Fibroblast of the aortic adventitia (primary cell): ENCODE measurements at places on chromosomes 5 and 9. TPM values are rescaled to one million over a fixed set of nuclear protein-coding genes. Genes with fewer than 3 reads are reported as not detected.

GRCh38 chr9:37163299-37163698 lies 42.9 kb downstream of the ZCCHC7 start:
- DNase-seq: no peak

GRCh38 chr5:174910245-174910737 lies 185.9 kb downstream of the MSX2 start:
- peak; percentile 21 for DNase-seq

The INSL4 gene
- total RNA-seq: not detected in 2 replicates

The PTGES gene
- total RNA-seq: 6.9 and 30.9 TPM in 2 replicates

The PRLR gene
- 0.63 and 1.6 TPM in 2 replicates for total RNA-seq

GRCh38 chr5:173468821-173469251 lies 140.6 kb upstream of the STC2 start:
- DNase-seq: peak; percentile 72

DNA sequence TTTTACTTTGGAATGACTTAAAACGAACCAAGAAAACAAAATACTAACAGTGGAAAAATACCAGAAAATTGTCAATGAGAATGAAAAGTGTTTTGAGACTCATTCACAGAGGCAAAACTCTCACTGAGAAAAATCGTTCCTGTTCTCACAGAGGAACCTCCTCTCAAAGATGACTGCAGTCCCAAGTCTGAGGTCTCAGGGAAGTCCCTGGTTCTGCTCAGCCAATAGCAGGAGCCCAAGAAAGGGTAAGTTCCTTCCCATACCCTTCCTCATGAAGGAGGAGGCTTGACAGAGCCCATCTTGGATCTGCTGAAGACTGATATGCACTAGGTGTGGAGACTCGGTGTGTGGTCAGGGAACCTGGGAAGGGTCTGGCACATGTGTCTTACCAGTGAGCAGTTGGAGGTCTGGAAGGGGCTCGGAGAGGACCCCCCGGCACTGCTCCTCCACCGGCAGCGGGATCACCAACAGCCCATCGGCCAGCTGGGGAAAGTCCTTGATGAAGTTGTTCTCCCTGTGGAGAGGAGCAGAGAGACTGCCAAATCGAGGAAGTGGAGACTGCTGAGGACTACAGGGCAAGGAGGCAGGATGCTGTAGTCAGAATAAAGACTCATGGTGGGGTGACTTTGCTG lies 46.0 kb downstream of the TRIM32 start:
- no peak for DNase-seq

- no peak for DNase-seq
Measured at GRCh38 chr5:171825051-171825450, 39.4 kb downstream of the SMIM23 start.

GRCh38 chr5:96530901-96531300 lies 97.9 kb upstream of the PCSK1 start:
- no peak for DNase-seq

DNA sequence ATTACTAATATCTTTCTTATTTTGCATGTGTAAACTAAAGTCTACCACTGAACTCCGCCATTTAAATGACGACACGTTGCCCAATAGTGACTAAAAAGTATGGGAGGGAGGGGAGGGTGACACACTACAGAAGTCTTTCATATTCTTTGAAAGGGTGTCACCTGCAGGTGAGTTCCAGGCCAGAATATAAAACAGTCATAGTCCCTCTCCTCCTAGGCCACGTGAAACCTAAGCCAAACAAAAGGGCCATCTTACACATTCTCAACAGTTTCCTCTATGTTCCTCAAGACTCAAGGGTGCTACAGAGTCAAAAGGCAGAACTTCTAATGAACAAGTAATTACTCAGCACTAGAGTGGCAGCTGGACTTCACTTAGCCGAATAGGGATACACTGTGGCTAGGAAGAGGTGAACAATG lies 6.4 kb downstream of the CEMIP2 start:
- no peak for DNase-seq

DNA sequence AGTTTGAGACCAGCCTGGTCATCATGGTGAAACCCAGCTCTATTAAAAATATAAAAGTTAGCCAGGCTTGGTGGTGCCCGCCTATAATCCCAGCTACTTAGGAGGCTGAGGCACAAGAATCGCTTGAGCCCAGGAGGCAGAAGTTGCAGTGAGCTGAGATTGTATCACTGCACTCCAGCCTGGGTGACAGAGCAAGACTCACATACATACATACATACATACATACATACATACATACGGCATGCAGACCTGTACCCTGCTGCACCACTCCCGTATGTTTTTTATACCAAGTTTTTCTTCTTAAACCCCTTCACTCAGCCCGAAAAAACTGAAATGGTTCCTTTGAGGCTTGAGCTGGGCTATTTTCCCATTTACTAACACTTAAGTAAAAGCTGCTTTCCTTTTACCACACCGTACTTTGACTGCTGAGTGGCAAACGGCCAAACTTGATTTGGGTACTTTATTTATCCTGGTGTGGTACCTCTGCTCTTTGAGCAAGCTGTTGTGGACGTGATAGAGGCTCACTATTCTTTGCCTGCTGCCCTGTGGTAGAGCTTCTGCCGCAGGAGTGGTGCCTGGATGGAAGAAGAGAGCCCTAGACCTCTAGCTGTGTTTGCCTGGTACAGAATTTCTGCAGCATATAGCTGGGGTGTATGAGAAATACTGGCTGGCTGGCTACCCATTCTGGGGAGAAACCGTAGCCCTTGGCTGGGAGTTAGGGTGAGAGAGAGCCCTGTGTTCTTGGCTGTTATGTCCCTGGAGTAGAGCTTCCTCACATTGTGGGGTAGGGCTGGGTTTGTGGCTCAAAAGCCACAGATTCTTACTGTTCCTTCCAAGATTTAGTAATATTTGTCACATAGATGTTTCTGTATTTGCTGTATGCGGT lies 19.4 kb downstream of the IPO11 start:
- peak; percentile 49 for DNase-seq

The SH3RF2 gene
- 0.49 and 6.7 TPM in 2 replicates for total RNA-seq

DNA sequence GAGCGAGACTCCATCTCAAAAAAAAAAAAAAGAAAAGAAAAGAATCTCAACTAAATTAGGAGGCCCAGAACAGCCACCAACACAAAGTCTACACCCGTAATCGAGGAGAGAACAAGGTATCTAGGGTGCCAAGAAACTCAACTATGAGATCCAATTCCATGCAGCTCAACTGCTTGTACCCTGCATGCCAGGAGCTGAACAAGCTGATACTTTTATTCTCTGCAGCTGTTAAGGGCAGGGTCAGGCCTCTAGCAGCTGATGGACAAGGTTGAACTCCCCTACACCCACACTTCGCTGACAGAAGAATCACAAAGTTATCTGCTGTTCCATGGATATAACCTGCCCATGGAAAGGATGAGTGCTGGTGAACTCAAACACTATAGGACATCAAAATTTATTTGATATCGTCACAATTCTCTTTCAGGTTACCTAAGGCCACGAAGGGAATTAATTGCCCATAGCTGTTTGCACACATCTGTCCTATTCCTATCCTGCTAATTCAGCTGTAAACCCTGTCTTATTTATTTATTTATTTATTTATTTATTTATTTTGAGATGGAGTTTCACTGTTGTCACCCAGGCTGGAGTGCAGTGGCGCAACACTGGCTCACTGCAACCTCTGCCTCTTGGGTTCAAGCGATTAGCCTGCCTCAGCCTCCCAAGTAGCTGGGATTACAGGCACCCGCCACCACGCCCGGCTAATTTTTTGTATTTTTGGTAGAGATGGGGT lies 20.7 kb downstream of the UBAP2 start:
- no peak for DNase-seq

GRCh38 chr5:41875121-41875520 lies 4.9 kb upstream of the OXCT1 start:
- DNase-seq: no peak

GRCh38 chr5:157177953-157178352 lies 2.7 kb upstream of the ITK start:
- no peak for DNase-seq

GRCh38 chr5:79517601-79518000 lies 3.7 kb upstream of the HOMER1 start:
- no peak for DNase-seq

- DNase-seq: peak; percentile 85
Measured at GRCh38 chr9:115157245-115157674, 39.3 kb upstream of the TNC start.

- DNase-seq: peak; percentile 5
Measured at GRCh38 chr5:59317023-59317773, 576.3 kb downstream of the PDE4D start.

GRCh38 chr9:97786341-97786740 lies 66.7 kb upstream of the FOXE1 start:
- peak; percentile 13 for DNase-seq

The JAKMIP2 gene
- total RNA-seq: 1.4 and 2.4 TPM in 2 replicates

DNA sequence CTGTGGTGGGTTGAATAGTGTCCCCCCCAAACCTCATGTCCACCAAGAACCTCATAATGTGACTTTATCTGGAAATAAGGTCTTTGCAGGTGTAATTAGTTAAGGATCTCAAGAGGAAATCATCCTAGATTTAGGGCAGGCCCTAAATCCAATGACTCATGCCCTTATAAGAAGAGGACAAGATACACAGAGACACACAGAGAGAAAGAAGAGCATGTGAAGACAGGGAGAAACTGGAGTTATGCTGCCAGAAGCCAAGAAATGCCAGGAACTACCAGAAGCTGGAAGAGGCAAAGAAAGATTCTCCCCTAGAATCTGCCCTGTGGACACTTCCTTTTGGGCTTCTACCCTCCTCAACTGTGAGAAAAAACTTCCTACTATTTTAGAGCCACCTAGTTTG lies 8.8 kb downstream of the FAM13B start:
- DNase-seq: no peak

DNA sequence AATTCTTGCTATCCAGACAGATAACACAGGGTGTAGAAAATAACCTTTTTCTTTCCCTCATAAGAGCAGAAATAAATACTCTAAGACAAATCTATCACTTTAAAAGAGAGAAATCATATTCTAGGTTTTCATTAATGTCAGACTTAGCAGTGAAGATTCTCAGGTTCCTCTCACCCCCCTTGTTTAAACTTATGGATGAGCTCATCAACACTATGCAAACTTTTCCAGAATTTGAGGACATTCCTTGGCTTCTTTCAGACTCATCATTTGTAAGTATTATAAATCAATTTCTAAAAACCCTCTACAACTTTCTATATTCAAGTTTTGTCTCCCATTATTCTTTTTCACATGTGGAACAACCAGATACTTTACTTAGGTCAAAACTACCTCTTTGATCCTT lies 374.9 kb upstream of the TRPC7 start:
- DNase-seq: no peak

DNA sequence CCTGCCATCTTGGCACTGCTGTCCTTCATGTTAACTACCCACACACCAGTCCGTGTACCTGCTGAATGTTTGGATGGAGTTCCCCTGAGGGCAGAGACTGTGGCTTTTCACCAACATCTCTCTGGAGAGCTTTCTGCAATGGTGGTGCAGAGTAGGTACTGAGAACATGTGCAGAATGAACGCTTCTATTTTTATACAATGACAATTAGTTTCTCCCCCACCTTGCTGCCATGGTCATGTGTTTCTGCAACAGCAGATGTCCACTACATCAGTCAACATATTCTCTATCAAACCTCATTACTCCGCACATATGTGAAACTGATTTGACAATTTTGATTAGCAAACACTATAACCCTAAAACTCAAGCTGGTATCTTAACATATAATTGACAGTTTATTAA lies 14.5 kb downstream of the PTCH1 start:
- no peak for DNase-seq

- peak; percentile 34 for DNase-seq
Measured at GRCh38 chr5:142680605-142681259, 5.2 kb downstream of the FGF1 start.

DNA sequence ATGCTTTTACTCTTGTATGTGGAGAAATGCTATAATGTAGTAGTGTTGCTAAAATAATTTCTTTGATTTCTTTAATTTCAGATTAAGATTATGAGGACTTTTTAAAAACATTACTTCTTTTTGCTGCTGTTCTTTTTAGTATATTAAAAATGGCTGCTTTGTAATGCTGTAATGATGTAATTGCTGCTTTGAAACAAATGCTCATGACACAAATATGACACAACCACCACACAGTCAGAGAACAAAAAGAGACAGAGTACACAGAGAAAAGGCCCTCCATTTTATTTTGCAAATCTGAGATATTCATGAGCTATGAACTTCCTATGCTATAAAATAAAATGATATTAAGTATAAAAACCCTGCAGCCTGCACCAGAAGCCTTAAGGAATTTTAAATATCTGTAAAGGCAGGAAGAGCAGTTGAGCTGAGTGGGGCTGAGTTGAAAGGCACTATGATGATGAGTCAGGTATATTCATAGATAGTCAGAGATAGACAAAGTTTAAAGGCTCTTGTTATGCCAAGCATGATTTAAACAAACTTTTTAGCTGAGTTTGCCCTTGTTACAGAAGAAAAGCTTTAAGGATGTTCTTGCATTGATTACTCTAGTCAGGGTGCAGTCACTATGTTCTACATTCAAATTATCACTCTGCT lies 5.1 kb upstream of the POU5F2 start:
- peak; percentile 35 for DNase-seq

DNA sequence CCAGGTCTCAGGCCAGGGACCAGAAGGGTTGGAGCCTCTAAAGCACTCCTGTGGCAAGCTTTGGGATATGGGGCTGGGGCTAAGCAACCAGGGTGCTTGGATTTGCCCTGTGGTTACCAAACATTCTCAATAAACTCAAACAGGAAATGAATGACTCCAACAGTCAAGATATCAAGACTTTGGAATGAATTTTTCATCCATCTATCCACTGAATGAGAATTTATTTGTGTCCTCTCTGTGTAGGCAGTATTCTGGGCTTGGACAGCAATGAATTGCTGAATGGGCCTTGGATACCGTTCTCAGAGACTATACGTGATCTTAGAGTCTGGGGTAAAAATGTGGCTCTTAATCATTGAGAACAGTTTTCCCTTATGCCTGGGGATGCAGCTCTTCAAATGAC lies 212.5 kb downstream of the DAB2IP start:
- peak; percentile 39 for DNase-seq

DNA sequence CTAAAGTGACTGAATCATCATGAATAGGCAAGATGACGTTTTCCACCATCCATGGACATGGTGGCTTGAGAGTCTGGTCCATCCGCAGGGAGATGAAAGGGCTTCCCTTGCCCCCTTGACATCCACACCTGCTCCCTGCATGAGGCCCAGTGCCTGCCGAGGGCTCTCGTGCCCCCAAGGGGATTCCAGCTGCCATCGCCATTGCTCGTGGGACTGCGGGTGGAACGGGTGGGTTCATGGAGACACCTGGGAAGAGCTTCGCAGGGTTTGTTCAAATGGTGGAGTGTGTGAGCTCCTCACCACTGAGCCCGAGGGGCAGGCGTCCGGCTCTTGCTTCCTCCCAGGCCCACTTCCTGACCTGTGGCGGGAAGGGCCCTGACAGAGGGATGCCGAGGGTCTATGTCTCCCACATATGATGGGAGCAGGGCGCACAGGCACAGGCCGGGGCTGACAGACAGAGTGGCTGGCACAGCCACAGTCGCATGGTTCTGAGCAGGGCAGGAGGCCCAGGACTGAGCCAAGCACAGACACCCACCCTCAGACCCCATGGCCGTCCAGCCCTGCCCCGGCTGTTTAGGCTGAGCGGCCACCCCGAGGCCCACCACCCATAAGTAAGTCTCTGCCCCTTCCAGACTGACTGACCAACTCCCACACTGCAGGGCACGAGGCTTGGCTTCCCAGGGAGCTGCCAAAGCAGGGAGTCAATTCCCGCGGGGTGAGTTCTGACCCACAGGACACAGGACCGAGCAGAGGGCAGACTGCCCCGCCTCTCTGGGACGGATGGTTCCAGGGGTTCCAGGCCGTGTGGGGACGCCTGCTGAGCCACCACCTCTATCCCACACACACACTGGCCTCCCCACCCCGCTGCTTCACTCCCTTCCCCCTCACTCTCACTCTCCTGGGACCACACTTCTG lies 70.0 kb upstream of the PPP1R26 start:
- no peak for DNase-seq

GRCh38 chr9:68793605-68794343 lies 88.7 kb downstream of the PIP5K1B start:
- no peak for DNase-seq

- no peak for DNase-seq
Measured at GRCh38 chr9:87515588-87516221, 18.0 kb downstream of the DAPK1 start.
